ENCODE measurements at places on chromosomes 2 and 18.

DNA sequence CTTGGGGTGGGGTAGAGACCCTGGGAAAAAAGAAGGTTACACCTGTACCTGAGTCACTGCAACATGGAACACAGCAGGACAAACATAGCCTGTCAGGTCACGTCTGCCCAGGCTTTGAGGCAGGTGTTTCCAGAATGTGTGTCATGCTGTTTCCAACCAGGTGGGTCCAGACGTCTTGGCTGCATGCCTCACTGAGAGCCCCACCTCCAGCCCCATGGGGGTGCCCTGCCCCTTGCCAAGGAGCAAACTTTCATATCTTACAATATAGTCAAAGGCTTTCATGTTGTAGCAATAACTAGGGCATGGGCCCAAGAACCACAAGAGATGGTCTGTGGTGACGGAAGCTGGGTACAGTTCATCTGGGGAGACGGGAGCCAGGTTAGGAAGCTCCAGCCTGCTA is 499.7 kb downstream of the BCL11A start:
- DNase-seq = no peak

- no peak for DNase-seq
Measured at GRCh38 chr2:63849381-63850203, 7.9 kb downstream of the UGP2 start.

- DNase-seq = no peak
Measured at GRCh38 chr2:12884713-12885282, 168.1 kb downstream of the TRIB2 start.

DNA sequence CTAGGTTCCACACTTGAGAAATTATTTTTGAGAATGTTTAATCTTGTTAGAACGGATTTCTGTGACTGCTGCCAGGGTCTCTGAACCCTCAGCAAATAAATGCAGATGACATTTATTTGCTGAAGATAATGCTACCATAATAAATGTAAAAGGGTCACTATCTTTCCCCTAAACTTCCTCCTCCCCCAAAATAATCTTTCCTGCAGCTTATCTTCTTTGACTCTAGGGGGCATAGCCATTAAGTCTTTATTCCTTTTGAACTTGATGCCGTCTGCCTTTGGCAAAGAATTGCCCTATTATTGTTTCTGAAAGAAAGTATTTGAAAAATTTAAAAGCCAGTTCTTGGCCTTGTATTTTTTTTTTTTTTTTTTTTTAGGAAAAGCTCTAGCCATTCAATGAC is 63.6 kb upstream of the ACSL3 start:
- no peak for DNase-seq

DNA sequence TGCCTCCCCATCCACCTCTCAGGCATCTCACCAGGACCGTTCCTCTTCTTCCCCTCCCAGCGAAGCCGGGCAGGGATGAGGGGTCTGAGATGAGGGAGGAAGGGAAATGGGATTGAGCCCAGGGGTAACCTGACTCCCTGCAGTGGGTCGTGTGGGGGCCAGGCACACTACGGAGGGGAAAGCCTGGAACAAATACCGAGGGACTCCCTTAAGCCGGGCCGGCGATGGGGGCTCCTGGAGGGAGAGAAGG is 250 bp upstream of the SPEG start:
- DNase-seq = no peak

DNA sequence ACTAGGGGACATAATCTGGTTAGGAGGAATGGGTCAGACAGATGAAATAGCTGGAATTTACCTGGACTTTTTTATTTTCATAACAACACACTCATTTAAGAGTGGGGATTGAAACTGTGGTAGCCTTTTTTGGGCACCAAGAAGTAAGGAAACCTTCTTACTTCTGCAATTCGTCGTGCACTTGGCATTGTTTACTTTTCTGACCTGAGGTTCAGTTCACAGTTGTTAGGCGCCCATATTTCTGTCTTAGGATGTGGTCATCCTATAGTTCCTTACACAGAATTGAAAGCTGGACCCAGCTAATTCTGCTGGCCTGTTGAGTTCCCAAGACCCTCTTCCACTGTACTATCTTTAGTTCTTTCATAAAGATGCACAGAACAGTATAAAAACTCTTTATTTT is 72.9 kb downstream of the TMX3 start:
- no peak for DNase-seq
